ENCODE measurements at places on chromosomes 6 and 20.
A peak's percentile ranks its signal among the peaks of the same experiment; 100 is the strongest.

DNA sequence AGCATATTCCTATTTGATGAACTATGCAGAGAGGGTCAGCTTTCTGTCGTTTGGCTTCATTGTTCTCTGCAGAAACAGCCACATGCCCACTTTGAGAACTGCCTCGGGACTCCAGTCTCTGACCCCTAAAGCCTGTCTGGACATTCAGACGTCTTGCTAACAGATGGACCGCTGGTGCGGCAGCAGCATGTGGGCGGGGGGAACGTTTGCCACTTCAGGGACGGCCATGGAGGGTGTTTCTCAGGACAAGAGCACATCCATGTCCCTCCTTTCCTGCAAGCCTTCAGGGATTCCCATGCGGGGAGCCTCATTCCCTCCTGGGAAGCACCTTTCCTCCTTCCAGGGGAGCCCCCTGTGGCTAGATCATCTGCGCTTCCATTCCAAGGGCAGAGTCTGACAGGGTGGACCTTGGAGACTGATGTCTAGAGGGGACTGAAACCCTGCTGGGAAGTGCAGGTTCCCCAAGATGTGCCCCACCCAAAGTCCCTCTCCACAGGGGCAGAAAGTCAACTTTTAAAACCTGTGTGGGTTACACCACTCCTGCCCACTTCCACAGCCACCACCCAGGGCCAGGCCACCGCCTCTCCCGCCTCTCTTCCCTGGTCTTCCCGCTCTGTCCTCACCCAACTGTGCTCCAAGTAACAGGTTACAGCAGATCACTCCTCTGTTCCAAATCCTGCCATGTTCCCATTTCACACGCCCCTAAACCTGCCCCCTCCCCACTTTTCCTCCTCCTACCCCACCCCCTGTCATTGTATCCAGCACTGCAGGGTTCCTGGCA is 94.8 kb upstream of the PMEPA1 start:
- DNase-seq: no peak

- DNase-seq: peak; percentile 80
Measured at GRCh38 chr6:136669299-136669699, 119.1 kb upstream of the MAP7 start.

DNA sequence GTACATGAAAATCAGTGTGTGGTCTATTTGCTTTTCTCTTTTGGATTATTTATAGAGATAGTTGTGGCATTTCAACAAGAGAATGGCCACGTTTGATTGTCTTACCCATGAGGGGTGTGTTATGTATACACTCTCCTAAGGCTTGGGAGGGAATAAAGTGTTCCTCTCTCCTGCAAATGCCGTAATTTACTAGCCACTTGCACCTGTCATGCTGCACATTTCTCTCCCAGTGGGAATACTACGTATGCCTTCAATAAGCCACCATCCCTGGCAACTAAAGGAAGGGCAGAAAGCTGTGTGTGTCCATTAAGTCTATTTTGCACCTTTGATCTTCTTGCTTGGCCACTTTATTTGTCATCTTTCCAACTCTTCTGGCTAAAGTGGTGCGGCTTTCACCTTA is 541.2 kb downstream of the QKI start:
- no peak for DNase-seq

DNA sequence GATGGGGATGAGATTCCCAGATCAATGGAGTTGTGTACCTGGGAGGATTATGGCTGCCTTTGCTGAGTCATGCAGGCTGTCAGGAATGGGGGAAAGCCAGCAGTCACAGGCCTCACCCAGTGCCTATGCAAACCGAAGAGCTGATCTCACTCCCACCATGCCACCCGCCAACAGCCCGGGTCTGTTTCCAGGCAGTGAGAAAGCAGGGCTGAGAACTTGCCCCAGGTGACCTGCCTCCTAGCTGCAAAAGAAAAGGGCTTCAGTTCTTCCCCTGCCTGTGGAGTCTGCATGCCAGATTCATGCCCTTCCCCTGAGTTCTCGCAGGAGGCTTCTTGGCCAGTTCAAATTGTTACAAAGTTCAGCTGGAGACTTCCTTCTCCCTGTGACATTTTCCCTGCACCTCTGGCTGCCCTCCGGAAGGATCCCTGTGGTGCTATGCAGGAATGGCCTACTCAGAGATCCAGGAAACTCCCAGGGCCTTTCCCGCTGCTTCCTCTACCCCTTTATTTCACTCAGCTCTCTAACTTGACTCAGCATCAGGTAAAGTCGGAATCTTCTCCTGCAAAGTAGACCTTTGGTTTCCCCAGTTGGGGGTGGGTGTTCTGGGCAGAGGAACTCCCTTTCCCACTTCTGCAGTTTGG is 71.5 kb upstream of the B3GAT2 start:
- DNase-seq: no peak

DNA sequence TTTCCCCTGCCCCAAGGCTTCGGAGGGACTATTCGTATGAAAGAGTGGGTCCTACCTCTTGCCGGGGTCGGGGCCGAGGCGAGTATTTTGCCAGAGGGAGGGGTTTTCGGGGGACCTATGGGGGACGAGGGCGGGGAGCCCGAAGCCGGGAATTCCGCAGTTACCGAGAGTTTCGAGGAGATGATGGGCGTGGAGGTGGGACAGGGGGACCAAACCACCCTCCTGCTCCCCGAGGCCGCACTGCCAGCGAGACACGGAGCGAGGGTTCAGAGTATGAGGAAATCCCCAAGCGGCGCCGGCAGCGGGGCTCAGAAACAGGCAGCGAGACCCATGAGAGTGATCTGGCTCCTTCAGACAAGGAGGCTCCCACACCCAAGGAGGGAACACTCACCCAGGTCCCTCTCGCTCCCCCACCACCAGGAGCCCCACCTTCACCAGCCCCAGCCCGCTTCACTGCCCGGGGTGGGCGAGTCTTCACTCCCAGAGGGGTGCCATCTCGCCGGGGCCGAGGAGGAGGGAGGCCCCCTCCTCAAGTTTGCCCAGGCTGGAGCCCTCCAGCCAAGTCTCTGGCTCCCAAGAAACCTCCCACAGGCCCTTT is 11.3 kb downstream of the PRRC2A start:
- no peak for DNase-seq

GRCh38 chr6:70337743-70338105 is 34.8 kb upstream of the COL9A1 start:
- no peak for DNase-seq

GRCh38 chr20:56580226-56580625 is 47.2 kb downstream of the FAM209B start:
- DNase-seq: no peak

- DNase-seq: no peak
Measured at GRCh38 chr6:87200469-87201175, 45.3 kb downstream of the ZNF292 start.

DNA sequence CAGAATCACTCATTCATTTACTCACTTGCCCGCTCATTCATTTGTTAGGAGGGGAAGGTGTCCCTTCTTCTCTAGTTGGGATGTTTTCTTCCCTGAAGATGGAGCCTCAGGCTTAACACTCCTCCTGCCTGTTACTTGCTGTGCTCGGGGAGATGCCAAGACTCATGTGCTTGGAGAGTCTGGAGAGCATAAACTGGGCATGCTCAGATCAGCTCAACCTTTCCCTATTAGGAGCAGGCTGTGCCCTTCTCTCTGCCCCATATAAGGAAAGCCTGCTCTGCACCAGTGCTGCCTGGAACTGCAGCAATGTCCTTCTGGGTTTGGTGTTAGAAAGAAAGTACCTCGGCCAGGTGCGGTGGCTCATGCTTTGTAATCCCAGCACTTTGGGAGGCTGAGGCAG is 18.0 kb upstream of the UBE2V1 start:
- DNase-seq: no peak

DNA sequence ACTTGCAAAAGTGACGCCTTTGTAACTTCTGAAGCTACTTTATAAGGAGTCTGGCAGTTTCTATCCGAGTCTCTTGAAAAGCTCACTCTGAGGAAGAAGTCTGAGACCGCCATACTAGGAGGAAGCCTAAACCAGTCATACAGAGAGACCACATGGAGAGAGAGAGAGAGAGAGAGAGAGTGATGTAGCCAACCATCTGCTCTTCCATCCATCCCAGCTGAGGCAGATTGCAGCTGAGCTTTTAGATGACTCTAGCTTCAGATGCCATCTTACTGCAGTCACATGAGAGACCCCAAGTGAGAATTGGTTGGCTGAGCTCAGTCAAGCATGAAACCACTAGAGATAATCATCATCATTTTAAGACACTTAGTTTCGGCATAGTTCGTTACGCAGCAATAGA is 15.0 kb upstream of the DTNBP1 start:
- no peak for DNase-seq

DNA sequence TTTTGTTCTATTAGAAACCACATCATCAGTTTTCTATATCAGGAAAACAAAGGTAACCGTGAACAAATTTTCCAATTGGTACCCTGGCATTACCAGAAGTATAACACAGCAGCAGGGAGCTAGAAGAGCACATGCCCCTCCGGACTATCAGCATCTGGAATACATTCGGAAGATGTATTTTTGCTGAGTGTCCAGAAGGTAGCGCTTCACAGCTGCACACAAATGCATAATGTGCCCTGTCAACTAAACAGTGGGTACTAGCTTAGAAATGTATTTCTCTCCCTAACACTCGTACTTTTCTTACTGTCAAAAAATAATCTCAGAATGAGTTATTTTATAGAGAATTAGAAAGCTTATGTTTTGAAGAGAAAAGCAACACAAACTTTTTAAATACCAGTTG is 77.6 kb downstream of the HUS1B start:
- DNase-seq: no peak

DNA sequence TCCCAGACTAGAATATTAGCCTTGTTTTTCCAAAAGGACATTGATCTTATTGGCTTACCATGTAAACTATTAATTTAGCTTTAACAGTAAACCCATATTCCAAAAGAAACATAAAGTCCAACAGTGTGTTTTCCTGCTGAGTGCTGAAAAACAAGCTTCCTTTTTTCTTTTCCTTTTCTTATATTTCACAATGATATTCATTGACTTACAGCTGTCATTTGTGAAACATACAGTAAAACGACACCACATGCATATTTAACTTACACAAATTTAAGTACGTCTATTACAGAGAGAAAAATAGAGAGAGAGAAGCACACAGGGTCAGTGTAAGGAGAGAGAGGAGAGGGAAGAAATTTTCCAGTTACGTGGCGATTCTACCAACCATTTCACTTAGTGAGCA is 543.9 kb upstream of the JARID2 start:
- no peak for DNase-seq

DNA sequence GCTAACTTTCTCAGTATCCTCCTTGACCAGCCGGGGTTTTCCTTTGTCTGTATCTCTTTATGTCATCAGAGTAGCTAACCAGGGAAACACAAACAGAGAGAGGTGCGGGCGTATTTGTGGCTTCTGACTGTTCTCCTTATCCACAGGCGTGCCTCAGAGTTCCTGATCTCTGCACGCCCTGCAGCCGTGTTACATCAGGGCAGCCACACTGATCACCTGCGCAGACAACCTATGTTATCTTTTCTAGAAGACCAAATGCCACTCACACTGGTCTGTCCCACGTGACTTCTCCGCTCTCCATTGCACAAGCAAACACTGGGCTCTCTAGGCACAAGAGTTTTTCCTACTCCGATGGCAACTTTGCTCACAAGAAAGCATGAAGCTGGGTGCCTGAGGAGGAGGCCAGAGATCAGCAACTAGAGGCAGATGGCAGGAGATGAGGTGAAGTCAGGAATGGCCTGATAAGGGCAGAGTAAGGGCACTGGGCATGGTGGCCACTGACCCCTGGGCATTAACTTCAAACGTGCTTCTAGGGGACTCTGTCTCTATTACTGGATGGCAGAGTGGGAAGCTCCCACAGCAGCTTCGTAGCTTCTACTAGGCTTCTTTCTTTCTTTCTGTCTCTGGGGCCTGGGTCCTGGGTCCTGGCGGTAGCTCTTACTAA is 4.5 kb downstream of the PDE10A start:
- DNase-seq: no peak

DNA sequence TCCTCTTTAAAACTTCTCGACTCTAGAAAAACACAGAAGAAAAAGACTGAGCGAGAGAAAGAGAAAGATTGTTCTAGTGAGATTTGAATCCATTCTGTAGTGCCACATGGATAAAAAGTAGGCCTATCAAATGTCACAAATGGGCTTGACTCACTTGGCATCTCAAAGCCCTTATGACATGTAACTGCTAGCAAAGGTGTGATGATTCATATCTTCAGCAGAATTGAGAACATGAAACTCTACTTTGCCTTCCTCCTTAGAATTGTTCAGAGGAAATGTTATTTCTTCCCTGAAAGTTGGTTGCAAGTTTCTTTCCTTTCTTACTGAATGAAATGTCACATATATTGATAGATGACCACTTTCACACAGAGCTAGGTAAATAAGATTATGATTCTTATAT is 40.4 kb upstream of the DUSP22 start:
- no peak for DNase-seq

- DNase-seq: no peak
Measured at GRCh38 chr20:46358346-46359058, 47.9 kb downstream of the ELMO2 start.

DNA sequence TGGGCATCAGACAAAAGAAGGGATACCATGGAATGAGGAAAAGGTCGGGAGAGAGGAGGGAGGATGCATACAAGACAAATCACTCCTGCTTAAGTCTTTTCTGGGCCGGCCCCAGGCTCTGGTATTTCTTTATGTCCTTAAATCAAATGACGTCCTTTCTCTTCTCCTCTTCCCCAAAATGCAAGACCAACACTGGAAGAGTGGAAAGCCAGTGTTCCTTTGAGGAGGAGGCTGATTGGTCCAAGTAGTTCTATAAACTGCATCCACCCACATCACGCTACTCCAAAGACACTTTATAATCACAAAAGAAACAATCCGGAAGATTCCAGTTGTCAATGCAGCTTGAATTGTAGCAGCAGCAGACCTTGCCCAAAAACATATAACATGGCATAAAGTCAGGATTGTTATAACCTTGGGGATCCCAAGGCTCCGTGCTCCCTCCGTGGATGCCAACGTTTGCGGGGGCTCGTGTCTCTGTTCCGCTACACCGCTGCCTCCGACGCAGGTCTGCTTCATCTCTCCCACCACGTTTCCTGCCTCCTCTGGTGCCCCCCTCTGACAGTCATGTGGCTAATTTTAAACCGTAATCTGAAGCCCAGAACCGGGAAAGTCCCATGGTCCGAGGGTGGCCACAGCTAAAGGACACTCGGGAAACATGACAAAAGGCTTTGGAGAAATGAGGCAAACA is 47.1 kb downstream of the MCUR1 start:
- DNase-seq: no peak

- no peak for DNase-seq
Measured at GRCh38 chr20:31821427-31821826, 2.3 kb downstream of the MYLK2 start.

- DNase-seq: no peak
Measured at GRCh38 chr20:35597186-35597585, 18.4 kb upstream of the SPAG4 start.

- DNase-seq: no peak
Measured at GRCh38 chr6:108353853-108354252, 59.0 kb downstream of the AFG1L start.

GRCh38 chr20:18058661-18059467 is 1.1 kb upstream of the OVOL2 start:
- no peak for DNase-seq

- DNase-seq: no peak
Measured at GRCh38 chr6:157145656-157146285, 177.5 kb downstream of the TMEM242 start.

GRCh38 chr20:22904905-22905304 is 130.2 kb upstream of the SSTR4 start:
- DNase-seq: no peak

- no peak for DNase-seq
Measured at GRCh38 chr20:22213271-22213670, 371.1 kb downstream of the FOXA2 start.
